ENCODE measurements at places on chromosomes 4 and X. TPM values are rescaled to one million over a fixed set of nuclear protein-coding genes. Genes with fewer than 3 reads are reported as not detected.

GRCh38 chr4:10898072-10898471 lies 213.5 kb upstream of the CLNK start:
- no peak for DNase-seq

GABRG1 gene
- not detected for total RNA-seq

- DNase-seq, result no peak
Measured at GRCh38 chr4:118774321-118774720, 61.6 kb downstream of the SEC24D start.

FAM47C gene
- total RNA-seq, result not detected

DNA sequence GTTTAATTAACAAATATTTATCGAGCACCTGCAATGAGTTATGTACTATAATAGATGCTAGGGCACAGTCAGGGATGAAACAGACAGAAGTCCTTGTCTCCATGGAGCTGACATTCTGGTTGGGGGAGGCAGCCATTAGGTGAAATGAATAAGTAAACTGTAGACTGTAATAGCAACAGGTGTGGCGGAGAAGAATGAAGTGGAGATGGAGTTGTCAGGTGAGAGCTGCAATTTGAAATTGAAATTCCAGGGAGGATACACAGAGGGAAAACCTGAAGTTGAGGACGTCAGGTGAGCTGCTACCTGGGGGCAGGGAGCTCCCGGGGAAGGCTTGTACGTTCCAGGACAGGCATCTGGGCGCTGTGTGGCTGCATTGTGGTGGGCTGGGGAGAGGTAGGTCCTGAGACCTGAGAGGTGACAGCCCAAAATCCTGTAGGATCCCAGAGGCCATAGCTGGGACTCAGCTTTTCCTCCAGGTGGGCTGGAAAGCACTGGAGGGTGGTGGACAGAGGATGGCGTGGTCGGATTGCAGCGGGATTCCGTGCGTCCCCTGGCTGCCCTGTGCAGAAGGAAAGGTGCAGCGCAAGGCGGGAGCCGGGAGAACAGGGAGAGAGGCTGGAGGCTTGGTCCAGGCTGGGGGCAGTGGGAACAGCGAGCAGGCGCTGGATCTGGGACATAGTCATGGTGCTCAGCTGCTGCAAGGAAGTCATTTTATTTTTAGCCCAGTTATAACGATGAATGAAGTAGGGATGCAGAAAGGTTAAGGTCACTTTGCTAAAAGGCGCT lies 24.8 kb downstream of the CYTL1 start:
- no peak for DNase-seq

DNA sequence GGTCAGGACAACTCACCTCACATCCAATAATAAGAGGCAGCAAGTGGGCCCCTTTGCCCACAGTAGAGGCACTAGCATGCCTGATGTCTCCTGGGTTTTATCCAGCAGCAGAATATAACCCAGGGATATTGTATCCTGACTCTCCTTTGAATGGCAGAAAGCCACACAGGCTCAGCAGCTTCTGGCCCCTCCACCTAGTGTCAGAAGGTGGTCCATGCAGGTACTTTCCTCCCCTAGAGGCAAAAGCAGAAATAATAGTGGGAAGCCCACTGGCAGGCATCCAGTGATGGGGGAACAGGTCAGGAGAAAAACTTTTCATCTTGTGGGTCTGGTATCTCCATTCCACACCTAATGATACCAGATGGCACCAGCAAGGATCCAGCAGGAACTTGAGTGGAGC lies 75.5 kb upstream of the IRS4 start:
- DNase-seq, result no peak

BTC gene
- 2.4 TPM for total RNA-seq

DNA sequence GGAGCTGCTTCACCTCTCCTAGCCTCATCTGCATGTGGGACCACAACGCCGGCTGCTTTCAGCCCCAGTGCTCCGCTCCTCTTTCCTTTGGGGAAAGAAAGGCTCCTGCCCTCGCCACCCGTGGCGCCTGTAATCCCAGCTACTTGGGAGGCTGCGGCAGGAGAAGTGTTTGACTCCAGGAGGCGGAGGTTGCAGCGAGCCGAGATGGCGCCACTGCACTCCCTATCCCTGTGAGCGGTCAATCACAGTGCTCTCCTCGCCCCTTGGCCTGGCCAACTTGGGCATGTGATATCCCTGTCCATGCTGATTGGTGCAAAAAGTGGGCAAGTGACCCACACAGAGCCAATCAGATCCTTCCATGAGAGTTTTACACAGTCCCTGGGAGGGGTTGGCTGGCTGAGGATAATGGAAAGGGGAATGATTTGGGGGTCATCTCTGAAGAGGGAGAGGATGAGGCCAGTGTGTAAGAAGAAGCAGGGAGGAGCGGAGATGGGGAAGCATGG lies 56.2 kb downstream of the WFS1 start:
- no peak for DNase-seq

DNA sequence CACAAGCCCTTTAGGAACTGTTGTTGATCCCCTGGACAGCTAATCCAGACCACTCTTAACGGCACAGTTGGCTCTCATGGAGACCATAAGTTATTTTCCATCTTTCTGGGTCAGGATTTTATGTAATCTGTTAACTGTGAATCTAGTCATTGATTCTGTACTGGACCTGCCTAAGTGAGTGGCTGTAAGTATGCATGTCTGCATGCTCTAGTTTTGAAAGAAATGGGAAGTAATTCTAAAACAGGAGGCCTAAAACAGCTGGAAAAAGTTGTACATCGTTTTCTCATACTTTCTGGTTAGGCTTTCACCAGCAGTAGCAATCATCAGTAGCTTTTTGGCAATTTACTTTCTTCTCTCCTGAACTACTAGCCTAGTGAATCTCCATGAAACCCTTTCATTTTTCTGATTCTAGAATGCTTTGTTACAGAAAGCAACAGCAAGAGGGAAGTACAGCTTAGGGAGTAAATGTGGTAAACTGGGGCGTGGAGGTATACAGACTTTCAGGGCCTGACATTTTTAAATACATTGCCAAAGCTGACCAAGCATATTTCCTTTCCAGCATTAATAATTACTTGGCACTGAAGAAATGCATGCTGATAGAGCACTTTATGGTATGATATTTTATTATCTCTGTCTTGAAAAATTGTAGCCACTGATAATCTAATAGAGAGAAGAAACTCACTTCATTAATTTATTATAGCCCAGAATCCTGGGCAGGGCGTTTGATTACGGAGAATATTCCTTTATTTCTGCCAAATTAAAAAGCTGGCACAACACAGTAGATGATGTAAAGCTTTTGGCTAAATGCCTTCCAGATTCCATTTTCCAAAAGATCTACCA lies 202.7 kb downstream of the BANK1 start:
- no peak for DNase-seq

- peak; percentile 0 for DNase-seq
Measured at GRCh38 chrX:110671068-110671803, 124.4 kb downstream of the CHRDL1 start.

PPAT gene
- 33.2 TPM for total RNA-seq

DNA sequence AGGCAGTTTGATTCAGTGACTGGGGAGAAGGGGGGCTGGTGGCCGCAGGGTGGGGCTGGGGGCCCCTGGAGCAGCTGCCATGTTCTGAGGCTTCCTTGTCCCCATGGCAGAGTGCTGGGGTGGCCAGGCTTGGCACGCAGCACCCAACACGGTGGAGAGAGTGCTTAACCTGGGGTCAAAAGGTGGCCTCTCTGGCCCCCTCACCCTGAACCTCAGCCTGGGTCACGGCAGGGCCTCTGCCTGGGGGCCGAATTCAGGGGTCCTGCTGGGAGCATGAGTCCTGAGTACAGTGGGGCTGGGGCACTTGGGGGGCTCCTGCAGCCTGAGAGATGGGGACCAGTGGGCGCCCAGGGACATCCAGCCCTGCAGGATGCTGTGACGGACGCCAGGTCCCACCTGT lies 19.9 kb downstream of the FGFRL1 start:
- DNase-seq, result no peak

UGT8 gene
- under 0.01 TPM for total RNA-seq

ZCCHC18 gene
- total RNA-seq, result not detected

GRCh38 chrX:108199691-108200090 lies 108.1 kb downstream of the ATG4A start:
- peak; percentile 25 for DNase-seq

GRCh38 chr4:40486534-40486933 lies 143.1 kb downstream of the RBM47 start:
- peak; percentile 88 for DNase-seq

HTN3 gene
- not detected for total RNA-seq

NWD2 gene
- total RNA-seq, result 0.26 TPM

HERC3 gene
- 31.5 TPM for total RNA-seq

DNA sequence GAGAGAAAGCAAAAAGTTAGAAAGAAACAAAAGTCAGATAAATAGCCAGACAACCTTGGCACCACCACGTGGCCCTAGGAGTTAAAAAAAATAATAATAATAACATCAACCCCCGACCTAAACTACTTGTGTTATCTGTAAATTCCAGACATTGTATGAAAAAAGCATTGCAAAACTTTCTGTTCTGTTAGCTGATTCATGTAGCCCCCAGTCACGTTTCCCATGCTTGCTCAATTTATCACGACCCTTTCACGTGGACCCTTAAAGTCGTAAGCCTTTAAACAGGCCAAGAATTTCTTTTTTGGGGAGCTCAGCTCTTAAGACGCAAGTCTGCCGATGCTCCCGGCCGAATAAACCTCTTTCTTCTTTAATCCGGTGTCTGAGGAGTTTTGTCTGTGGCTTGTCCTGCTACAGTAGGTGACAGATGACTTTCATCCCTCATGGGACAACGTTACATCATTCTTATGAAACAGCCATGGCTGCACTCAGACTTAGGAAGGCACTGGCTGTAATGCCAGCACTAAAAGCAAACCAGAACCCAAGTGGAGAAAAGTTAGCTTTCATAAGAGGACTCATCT lies 520 bp downstream of the ACOX3 start:
- no peak for DNase-seq

DNA sequence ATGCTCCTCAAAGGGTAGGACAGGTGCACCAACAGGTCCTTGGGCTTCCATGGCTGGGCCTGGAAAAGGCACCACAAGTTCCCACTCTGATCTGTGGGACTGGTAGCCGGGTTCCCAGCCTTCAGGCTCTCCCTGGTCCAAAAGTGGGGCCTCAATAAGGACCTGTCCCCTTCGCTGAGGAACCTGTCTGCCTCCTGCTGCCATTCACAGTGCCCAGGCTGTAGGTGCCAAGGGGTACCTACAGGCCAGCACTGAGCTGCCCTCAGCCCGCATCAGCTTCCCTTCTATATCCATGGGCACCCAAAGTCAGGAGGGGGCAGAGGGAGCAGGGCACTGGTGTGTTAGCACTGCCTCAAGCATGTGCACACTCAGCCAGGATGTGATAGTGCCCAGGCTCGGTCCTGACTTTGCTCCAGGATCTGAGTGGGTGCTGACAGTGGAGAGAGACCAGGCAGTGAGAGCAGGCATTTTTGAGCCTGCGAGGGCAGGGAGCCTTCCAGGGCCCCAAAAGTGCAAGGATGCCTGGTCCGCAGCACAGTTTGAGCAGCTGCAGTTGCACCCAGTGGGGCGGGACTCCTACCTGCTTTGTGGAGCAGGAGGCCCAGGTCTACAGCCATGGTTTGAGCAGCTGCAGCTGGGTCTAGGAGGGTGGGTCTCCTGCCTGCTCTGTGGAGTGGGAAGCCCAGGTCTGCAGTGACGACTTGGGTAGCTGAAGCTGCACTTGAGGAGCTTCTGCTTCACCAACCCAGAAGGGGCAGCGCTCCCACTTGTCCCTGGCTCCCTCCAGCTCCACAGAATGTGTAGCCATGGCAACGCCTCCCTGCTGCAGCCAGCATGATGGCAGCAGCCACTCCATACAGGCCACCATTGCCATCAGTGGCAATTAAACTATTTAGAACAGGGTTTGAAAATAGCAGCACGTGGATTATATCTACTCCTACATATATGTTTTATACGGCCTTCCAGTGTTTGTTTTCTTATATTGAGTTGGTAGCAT lies 376.4 kb downstream of the KCTD8 start:
- no peak for DNase-seq

DNA sequence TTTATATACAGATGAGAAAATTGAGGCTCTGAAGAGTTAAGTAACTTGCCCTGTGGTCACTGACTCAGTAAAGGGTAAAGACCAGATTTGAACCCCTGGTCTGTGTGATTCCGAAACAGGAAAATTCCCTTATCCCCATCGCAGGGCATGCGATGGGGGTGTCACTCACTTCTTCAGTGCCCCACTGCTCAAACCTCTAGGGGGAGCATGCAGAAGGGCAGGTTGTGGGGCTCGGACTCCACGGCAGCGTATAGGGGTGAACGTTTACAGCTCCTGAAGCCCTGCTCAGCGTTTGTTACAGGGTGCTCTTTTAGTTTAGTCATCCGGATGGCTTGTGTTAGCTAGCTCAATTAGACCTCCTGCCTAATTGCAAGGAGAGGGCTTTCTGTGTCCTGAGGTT lies 3.7 kb upstream of the EXOC1 start:
- no peak for DNase-seq

GRCh38 chr4:77582156-77582555 lies 23.5 kb upstream of the CXCL13 start:
- DNase-seq, result no peak

CD40LG gene
- not detected for total RNA-seq

- DNase-seq, result no peak
Measured at GRCh38 chr4:16225863-16226815, at the start of gene TAPT1. Gene TAPT1, minus strand, starts transcription at chr4:16226471. Its CDS starts 14 bp downstream, at chr4:16226457.

GRCh38 chr4:183264614-183265013 lies 55.5 kb downstream of the CLDN22 start:
- no peak for DNase-seq

DNA sequence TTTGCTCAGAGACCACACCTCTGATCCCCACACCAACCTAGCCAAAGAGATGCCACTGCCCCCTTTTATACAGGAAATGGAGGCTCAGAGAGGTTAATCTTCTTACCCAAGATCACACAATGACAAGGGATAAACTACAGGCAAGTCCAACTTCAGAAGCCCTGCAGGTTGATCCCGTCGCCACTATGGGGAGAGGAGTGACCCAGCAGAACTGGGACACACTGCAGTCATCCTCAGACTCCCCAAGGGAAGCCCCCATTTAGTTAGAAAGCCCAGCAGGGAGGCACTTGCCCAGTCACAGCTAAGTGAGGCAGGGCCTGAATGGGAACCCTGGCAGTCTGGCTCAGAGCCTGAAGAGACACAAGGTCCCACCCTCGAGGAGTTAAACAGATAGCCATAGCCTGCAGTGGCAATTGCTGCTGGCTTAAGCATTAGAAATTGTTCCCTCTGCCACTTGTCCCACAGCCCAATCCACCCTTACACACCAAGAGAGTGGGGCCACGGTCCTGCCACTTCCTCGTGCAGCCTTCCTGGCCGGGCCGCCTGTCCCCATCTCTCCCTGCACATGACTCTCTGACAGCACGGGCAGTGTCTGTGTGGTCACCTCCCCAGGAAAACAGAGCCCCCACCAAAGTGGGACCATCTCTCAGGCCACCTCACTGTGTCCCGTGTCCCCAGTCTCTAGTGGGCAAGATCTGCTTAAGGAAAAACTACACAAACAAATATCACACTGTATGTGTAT lies 2.7 kb downstream of the JAKMIP1 start:
- DNase-seq, result no peak

DNA sequence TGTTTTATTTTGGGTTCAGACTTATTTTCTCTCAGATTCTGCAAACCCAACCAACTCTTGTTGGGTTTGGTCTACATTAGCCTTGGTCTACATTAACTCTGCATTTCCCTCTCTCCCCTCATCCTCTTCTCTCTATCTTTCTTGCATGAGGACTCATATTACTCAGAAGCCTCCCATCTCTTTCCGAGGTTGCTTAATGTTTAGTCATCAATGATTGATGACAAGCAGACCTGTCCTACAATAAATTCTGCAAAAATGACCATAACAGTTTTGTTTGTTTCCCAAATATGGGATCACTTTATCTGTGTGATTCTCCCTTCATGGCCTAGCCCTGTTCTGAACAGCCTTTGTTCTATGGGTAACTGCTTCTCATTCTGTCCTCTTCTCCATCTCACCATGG lies 75.2 kb downstream of the GABRB1 start:
- peak; percentile 23 for DNase-seq

Measured in bronchial epithelial cell (primary cell).